Uterus (tissue), 4 donors: ENCODE measurements at places on chromosomes 3 and 15.

GRCh38 chr3:162780313-162780712 lies 1283.7 kb downstream of the OTOL1 start:
- no peak for DNase-seq

GRCh38 chr3:171658841-171659240 lies 151.4 kb downstream of the PLD1 start:
- no peak for DNase-seq

GRCh38 chr15:87312221-87312620 lies 944.3 kb downstream of the NTRK3 start:
- DNase-seq = no peak

- no peak for DNase-seq
Observed at GRCh38 chr3:42742688-42743087, 30.4 kb downstream of the CCDC13 start.

DNA sequence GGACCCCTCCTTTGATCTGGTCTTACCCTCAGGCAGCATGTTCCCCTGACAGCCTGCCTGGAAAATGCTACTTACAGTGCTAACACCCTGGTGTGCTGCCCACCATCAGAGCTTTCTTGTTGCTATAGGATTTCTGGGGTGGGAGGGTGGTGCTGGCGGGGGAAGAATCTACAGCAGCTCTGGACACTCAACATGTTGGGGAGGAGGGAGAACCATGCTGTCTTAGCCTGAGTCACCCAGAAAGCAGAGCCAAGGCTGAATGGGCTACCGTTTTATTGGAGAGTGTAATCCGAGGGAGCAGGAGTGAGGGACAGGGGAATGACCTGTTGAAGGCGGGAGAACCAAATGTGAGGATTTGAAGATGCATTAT lies 45.6 kb downstream of the MFSD1 start:
- no peak for DNase-seq

DNA sequence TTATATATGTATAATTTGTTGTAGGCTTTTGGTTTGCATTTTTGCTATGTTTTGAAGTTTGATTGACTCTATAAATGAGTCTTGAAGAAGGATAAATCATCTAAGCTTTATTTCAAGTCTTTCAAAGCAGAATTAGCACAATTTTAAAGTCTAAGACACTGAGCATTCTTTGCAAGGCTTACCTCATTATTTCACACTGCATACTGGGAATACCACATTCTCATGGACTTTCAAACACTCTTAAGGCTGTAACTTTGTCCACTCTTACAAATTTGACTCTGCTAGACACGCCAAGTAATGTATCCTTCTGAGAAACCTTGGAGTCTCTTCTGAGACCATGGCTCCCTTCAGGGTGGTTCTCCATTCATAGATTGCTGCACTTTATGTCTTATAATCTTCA lies 281.3 kb upstream of the COL8A1 start:
- DNase-seq = no peak

GRCh38 chr15:89778861-89779260 lies 2.7 kb downstream of the MESP2 start:
- no peak for DNase-seq
